ENCODE measurements at places on chromosomes 2 and 18. TPM values are rescaled to one million over a fixed set of nuclear protein-coding genes. Genes with fewer than 3 reads are reported as not detected.
A peak's percentile ranks its signal among the peaks of the same experiment; 100 is the strongest.

DNA sequence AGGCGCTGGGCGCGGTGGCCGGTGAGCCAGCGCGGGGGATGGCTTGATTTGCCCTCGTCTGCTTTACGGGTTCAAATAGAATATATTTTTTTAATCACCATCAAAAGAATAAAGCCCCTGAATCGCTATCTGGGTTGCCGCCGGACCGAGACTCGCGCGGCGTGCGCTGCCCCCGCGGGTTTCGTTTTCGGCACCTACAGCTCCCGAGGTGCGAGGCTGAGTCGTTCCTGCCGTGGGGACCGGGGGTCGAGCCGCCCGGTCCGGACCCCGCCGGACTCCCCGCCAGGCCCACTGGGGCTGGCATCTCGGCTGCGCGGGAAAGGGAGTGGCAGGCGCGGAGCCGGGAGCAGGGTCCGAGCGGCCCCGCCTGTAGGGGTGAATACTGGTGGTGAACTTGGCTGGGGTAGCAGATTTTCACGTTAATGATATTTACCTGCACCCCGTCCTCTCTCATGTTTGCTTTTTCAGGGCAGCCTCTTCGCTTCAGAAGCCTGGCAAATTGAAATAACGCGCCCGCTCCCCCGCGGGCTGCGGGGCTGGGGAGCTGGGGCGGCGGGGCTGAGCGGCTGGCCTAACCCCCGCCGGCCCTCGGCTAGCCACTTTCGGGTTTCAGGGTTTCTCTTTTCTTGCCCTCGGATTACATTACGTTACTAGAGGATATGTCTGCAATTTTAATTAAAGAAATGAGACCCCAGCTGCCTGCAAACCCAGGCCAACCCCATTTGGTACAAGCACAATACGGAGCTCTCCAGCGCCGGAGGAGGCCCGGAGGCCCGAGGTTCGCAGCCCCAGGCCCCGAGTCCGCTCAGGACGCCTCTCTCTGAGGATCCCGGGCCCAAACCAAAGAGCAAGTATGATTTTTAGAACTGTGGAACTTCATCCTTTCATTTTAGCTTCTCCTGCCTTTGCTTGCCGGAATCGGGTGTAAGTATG is 1.7 kb upstream of the CELF4 start:
- no peak for DNase-seq

DNA sequence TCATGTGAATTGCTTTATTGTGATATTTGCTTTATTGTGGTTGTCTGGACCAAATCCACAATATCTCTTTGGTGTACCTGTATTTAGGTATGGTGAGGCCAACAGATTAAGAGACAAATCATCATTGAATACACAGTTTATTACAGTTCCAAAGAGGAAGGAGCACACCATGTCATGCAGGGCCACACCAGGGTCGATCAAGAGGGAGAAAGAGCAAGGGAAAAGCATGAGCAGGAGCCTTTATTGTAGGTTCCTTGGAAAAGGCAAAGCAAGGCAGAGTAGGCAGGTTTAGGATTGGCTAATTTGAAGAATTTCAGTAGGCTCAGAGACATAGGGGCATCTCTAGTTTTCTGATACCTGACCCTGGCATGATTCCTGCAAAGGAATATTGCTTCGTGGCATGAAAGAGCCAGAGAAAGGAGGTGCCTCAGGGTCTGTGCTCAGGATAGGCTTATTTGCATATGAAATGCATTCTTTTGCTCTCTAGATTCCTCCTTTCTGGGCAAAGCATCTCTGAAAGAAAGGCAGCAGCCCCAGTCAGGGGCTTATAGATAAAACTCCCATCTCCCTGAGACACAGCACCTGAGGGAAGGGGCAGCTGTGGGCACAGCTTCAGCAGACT is 214.2 kb upstream of the ERBB4 start:
- no peak for DNase-seq

- DNase-seq, result no peak
Measured at GRCh38 chr2:46333912-46334311, 36.7 kb downstream of the EPAS1 start.

The PIEZO2 gene
- 5.3 TPM for total RNA-seq

DNA sequence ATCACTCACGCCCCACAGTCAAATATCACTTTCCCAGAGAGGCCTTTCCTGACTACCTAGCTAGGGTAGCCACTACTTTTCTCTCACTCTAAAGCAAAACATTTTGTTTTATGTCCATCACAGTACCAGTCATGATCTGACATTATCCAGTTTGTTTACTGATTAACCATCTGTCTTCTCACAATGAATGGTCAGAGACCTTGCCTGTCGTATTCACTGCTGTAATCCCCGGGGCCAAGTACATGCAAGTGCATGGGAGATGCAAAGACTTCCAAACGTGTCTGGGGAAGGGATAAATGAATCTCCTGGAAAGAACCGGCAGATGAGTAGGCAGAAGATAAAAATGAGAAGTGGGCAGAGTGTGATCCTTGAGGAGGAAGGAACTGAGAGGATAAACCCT is 39.7 kb downstream of the THUMPD2 start:
- no peak for DNase-seq

DNA sequence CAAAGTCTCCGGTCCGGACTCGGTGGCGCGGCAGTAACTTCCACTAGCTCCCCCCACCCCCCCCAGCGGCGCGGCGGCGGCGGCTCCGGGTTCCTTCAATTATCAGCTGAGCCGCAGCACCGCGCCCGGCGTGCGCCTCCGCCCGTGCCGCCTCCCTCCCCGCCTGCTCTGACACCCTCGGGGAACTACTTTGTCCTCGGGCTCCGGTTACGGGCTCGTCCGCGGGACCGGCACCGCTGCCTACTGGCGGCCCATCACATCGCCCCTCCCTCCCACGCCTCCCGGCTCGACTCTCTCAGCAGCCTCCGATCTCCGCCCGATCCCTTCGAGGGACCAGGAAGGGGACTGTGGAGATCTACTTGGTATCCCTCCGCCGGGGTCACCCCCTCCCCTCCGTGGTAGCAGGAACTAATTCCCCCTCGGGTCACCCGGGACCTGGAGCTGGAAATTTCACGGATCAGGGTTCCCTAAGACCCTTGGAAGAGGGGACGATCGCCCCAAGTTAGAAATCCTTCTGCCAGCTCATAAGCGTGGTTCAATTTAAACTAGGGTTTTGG is at the start of gene TRIP12:
TRIP12 (minus strand) TSS at position 118 of the 557 bp plus-strand sequence. CDS start 41,930 bp downstream, outside the sequence.
- DNase-seq, result peak; percentile 98

The LYG2 gene
- not detected for total RNA-seq

- DNase-seq, result no peak
Measured at GRCh38 chr2:161425728-161426454, 9.8 kb downstream of the TBR1 start.

The FNDC4 gene
- total RNA-seq, result 6.9 TPM

GRCh38 chr2:95551055-95551568 is 40.7 kb upstream of the TRIM43 start:
- no peak for DNase-seq

GRCh38 chr2:86446060-86446459 is 4.9 kb downstream of the KDM3A start:
- DNase-seq, result no peak

DNA sequence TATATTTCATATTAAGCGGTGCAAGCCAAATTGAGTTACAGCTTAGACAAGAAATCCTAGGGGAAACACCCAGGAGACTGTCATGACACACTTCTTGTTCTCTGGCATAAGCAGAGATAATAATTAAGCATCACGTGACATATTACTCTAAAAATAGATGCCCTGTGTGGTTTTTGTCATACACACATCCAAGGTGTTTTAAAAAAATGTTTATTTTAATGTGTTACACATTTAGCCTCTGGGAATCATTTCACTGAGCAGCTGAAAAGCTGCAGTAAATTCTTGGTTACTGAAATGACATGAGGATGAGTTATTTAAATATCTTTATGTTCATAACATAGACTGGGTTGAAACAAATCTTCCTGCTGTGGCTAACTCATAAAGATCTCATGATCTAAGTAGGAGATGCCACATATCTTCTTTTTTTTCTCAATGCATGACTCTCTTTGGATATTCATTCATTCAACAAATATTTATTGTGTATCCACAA is 38.0 kb upstream of the ERMN start:
- DNase-seq, result no peak

The OXER1 gene
- total RNA-seq, result 0.43 TPM

DNA sequence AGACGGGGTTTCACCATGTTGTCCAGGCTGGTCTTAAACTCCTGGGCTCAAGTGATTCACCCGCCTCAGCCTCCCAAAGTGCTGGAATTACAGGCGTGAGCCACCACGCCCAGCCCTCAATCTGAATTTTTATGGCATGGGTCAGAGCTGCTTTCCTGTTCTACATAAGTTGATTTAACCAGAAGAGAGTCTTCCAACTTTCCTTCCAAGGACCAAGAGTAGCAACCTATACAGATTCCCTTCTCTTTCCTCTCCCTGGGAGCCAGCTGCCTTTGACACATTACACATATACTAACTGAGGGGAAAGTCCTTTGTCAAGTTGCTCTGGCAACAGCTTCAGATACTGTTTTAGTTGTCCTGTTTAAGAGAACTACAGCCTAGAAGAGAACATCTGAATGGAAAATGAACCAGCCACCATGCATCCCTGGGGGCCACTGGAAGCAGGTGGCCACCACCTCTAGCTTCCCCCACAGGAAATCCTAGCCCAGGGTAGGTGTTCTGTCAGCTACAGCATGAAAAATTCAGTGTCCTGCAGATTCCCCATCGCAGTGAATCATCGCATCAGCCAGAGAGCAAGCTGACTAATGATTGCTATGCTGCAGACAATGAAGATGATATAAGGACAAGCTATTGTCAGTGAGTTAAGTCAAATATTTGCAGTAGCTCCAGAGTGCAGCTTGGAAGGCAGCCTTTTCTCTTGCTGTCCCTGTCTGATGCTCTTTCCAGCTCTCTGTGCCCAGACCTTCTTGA is 62.9 kb downstream of the POMC start:
- DNase-seq, result peak; percentile 54

DNA sequence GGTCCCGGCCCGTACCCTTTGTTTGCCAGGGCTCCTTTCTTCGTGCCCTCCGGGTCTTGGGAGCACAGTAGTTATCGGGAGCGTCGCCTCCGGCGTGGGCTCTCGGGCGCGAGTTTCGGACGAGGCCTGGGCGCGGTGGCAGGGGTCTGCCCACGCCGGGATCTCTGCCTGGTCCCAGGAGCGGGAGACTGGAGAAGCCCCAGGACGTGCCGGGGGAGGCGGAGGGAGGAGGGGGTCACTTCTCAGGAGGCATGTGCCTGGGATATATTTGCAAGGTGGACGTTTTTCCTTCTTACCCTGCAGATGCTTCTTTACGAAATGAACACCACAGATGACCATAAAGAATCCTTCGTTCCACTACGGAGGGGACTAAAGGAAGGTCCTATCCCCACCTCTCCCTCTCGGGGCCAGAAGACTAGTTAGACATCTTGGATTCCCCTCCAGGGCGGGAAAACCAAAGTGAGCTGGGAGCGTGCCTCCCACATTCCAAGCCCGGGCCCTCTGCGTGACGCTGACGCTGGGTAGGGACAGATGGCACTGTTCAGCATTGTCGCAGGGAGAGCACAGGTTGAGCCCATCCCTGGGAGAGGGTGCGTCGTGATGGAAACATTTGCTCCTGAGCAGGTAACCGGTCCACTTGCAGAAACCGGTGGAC is 483 bp upstream of the FHL2 start:
- no peak for DNase-seq

DNA sequence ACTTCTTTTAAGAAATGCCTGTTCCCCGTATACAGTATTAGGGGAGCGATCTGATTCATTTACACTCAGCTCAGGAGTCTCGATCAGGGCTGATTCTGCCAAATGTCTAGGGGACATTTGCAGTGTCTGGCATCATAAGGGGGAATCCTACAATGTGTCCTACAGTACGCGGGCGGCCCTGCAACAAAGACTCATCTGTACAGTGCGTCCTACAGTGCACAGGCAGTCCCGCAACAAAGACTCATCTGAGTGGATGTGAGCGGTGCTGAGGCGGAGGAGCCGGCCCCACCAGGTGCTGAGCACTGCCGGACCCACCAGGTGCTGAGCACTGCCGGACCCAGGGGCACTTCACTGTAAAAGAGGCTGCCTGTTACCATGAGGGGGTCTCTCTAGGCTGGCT is 102.5 kb downstream of the FAM210A start:
- DNase-seq, result no peak

GRCh38 chr2:236607471-236608187 is 38.0 kb downstream of the ACKR3 start:
- DNase-seq, result peak; percentile 94

DNA sequence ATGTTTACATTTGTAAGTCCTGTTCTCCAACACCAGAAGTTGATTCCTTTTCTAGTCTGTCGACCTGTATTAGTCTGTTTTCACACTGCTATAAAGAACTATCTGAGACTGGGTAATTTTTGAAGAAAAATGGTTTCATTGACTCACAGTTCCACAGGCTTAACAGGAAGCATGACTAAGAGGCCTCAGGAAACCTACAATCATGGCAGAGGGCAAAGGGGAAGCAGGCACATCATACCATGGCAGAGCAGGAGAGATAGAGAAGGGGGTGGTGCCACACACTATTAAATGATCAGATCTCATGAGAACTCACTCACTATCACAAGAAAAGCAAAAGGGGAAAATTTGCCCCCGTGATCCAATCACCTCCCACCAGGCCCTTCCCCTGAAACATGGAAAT is 112.8 kb upstream of the MAP3K20 start:
- peak; percentile 47 for DNase-seq

- peak; percentile 60 for DNase-seq
Measured at GRCh38 chr2:11688222-11689069, 18.5 kb upstream of the NTSR2 start.

The CRYGD gene
- total RNA-seq, result not detected

The ZC3H6 gene
- 7.4 TPM for total RNA-seq

- no peak for DNase-seq
Measured at GRCh38 chr2:36824273-36824672, 127.8 kb downstream of the VIT start.

DNA sequence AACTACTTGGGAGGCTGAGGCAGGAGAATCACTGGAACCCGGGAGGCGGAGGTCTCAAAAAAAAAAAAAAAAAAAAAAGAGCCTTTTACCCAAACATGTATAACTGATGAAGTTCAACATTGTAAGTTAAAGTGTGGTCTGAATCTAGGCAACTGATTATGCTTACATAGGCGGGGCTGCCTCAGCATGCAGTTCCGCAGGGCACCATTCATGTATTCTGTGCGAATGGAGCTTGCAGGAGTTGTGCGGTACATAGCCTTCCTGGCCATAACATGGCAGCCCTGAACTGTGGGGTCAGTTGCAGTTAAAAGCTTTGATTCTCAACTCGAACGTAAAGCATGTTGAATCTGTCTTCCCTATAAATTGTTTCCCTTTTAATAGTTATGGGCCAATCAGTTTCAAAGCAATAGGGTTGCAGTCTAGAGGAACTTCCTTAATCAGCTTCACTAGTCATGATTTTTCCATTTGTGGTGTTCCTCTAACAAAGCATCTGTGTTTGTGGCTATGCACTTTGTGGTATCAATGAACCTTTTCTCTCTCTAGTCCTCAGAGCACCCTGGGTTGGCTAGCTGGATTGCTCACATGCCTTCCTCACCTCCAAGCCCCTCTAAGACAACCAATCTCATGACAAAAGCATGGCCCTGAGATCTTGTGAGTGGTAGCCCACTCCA is 30.6 kb upstream of the CEP68 start:
- peak; percentile 7 for DNase-seq

GRCh38 chr2:29921560-29921915 is at the start of gene ALK:
Gene ALK, minus strand, starts transcription at chr2:29921586. Its CDS starts 927 bp downstream, at chr2:29920659.
- DNase-seq, result peak; percentile 74

DNA sequence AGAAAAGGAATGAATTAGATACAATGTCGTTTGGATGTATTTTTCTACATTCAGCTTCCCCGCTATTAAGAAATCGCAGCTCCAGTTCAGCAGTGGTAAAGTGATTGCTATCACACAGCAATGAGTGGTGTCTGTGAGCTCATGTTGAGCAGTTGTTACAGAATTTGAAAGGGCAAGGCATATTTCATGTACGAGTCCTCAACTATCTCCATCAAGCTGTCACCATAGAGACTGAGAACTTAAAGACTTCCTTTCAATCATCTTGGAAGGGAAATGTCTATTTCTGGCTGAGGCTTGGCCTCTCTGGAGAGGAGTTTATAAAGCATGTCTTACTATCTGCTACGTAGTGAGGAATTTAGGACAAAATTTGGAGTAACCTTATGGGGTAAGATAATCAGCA is 24.4 kb upstream of the FAM117B start:
- DNase-seq, result no peak

Measured in astrocyte (in vitro differentiated cells and primary cell).